ENCODE measurements at places on chromosomes 16 and 17. TPM values are rescaled to one million over a fixed set of nuclear protein-coding genes. Genes with fewer than 3 reads are reported as not detected.
A peak's percentile ranks its signal among the peaks of the same experiment; 100 is the strongest.

DNA sequence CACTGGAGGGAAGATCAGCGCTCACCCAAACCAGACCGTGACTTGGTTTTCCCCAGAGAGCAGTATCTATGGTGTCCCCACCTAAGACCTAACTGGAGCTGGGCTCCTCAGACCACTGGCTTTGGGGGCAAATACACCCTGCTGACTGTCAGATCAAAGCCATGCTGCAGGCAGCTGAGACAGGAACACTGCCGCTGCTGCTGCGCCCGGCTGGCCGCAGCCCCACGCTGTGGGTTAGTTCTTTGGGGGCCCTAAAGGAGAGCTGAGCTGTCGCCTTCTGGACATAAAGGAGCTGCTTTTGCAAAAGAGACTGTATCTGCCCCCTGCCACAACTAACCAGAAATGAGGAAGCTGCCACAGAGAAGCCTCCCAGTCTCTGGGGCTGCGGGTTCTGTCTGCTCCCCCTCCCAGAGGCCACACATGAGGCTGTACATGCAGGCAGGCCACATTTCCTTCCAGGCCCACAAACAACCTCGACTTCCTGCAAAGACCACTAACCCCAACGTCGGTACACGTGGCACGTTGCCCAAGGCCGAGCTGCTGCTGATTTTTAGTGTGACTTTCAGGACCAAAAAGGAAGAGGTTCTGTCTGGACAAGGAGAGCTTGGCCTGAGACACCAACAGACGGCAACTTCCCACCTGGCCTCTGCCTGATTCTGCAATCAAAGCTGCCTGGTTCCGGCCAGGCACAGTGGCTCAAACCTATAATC lies 18.2 kb upstream of the ABR start:
- no peak for DNase-seq

GRCh38 chr16:84475643-84476240 lies 28.7 kb downstream of the MEAK7 start:
- peak; percentile 48 for DNase-seq

GRCh38 chr17:82414548-82415281 lies 3.4 kb upstream of the HEXD start:
- DNase-seq = peak; percentile 79

AANAT gene
- not detected for total RNA-seq

DNA sequence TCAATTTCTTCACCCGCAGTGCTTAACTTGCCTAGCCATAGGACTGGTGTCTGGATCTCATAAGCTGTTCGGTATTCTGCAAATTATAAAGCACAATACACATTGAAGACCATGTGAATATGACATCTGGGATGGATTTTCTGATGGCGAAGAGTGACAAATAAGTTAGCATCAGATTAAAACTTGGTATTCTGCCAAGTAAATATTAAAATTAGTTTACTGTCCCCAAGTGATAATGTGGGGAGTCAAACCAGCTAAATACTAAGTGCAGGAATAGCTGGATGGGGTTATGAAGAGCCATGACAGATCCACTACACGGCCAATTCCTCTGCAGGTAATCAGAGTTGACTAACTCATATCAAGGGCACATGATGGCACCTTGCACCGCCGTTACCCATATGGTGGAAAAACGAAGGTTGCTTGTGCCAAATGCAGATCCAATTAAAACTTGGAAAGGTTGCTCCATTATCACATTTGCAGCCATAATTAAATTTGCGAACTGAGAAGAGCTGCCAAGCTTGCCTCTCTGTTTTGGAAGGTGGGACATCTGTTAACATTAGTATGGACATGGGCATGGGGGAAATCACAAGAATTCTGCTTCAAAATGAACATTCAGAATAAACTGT lies 114.9 kb upstream of the TOM1L1 start:
- DNase-seq = no peak

- peak; percentile 17 for DNase-seq
These were observed 13.5 kb upstream of the C16orf95 start for GRCh38 chr16:87330646-87331045.

CIITA gene
- 19.6 TPM for total RNA-seq

- DNase-seq = no peak
These were observed 46.6 kb upstream of the AKAP1 start for GRCh38 chr17:57038486-57038885.

DNA sequence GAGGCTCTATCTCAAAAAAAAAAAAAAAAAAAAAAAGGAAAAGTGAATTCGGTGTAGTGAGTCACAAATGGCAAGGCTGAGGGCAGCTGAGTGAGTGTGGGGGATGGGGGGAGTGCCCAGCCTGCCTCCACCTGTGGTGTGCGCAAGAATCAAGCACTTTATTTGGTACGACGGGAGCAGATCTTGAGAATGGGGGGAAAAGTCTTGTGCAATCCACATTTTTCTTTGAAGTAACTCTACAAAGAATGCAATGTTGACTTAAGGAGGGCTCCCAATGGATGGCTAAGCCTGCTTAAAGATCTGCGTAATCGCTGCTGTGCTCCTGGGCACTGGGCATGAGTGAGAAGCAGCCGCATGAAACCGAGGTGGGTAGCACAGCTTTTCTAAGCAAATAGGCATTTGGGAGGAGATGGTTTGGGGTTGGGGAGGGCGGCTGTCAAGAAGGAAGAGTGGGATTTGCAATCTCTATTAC lies 28.2 kb downstream of the ATP2C2 start:
- DNase-seq = no peak

GRCh38 chr16:89525146-89525913 lies 17.1 kb downstream of the SPG7 start:
- DNase-seq = no peak

SDR42E1 gene
- total RNA-seq = 1.2 TPM

GRCh38 chr16:88778271-88778525 lies 6.8 kb downstream of the PIEZO1 start:
- DNase-seq = no peak

- DNase-seq = no peak
These were observed 510.2 kb downstream of the CDH13 start for GRCh38 chr16:83136924-83137323.

GRCh38 chr16:73956587-73957494 lies 339.8 kb upstream of the PSMD7 start:
- DNase-seq = peak; percentile 61

DNA sequence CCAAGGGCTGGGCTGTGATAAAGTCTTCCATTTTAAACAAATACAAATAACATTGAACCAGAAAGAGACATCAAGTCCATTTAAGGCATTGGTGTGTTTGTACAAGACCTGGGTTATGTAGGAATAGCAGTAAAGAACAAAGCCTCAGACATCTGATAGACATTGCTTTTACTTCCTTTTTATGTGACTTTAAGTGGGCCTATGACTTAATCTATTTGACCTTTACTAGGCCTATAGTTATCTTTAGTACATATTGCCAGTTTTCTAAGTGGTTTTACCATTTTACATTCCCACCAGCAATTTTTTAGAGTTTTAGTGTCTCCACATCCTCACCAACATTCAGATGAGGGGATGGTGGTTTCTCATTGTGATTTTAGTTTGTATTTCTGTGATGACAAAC lies 298.8 kb downstream of the ZFHX3 start:
- DNase-seq = no peak

- DNase-seq = no peak
These were observed 18.7 kb upstream of the KRT24 start for GRCh38 chr17:40722241-40722640.

- DNase-seq = no peak
These were observed 7.9 kb upstream of the MON1B start for GRCh38 chr16:77183137-77183536.

TMC5 gene
- total RNA-seq = not detected

GRCh38 chr17:59121901-59122480 lies 15.3 kb upstream of the TRIM37 start:
- no peak for DNase-seq

G6PC1 gene
- total RNA-seq = not detected

NHERF2 gene
- 81.8 TPM for total RNA-seq

DNA sequence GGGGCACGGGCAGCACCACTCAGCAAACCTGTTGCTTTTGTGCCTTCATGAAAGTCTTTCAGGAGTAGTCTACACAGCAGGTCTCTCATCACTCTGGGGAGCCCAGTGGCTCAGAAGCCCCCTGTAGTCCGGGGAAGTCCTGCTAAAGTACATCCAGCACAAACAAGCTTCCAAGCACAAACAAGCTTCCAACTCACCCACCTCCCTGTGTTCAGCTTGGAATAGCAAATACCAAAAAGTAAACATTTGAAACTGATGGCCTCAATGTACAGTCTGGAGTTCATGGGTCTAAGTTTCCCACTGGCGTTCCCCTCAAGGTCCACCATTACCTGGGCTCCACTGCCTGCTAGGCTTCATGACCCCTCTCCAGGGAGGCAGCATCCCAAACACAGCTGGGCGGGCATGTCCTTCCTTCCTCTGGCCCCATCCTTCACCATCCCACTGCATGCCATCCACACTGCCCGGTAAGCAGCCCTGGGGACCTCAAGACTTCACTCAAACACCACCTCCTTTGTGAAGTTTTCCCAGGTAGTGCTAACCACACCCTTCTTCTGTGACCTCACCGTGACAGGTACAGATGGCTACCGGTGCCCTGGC lies 62.8 kb upstream of the SIAH1 start:
- no peak for DNase-seq

DNA sequence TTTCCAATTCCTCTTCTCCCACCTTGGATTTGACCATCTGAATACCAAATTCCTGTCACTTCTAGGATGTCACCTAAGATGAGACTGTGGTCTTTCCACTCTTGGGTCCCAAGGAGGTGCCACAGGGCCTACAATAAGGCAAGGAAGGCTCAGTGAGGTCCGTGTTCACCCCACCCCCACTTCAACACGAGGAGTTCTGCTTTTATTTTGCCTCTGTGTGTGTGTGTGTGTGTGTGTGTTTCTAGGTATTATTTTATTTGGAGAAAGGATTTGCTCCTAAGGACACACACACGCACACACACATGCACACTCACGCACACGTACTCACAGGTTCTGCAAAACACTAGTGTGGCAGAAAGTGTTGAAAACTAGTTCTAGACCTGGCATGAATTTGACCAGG lies 24.5 kb upstream of the PHOSPHO1 start:
- no peak for DNase-seq

- DNase-seq = no peak
These were observed 10.8 kb upstream of the ASB16 start for GRCh38 chr17:44159519-44160210.

GRCh38 chr17:1966274-1967086 lies 58.7 kb downstream of the RTN4RL1 start:
- no peak for DNase-seq

GRCh38 chr16:22670551-22671041 lies 143.4 kb upstream of the HS3ST2 start:
- no peak for DNase-seq

DNA sequence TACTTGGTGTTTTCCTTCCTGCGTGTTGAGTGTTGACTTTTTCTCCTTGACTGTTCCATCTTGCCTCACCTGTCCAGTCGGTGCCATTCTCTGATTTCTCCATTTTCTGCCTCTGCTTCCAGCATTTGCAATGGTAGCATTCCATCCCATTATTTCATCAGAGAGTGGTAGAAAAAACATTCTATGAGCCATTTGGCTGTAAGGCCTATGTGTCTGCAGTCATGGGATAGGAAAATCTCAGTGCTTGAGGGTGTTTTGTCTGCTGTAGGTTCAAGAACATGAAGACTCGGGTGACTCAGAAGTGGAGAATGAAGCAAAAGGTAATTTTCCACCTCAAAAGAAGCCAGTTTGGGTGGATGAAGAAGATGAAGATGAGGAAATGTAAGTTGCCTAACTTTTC lies 2.7 kb downstream of the UTP18 start:
- DNase-seq = no peak

- DNase-seq = no peak
These were observed 36.6 kb upstream of the SMURF2 start for GRCh38 chr17:64698725-64699124.

DNA sequence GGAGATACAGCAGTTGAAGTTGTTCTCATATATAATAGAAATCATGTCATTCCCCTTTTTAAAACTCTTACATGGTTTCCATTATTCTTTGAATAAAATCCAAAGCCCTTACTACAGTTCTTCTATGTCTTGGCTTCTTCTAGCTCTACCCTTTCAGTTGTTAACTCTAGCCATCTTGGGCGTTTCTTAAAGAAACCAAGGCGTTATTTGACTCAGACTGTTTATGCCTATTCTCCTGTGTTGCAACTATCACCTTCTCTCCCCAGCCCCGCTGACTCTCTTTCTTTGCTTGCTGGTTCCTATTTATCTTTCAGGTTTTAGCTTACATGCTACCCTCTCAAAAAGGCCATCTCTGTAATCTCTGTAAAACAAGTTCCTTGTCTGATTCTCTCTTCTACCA lies 32.7 kb downstream of the NFATC3 start:
- no peak for DNase-seq

ZNF597 gene
- total RNA-seq = 3.2 TPM

DNA sequence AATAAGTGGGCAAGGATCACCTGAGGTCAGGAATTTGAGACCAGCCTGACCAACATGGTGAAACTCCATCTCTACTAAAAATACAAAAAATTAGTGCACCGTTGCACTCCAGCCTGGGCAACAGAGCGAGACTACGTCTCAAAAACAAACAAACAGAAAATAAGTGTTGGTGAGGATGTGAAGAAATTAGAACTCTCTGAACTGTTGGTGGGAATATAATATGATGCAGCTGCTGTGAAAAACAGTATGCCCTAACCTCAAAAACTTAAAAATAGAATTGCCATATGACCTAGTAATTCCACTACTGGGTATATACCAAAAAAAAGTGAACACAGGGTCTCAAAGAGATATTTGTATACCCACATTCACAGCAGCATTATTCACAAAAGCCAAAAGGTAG lies 26.1 kb downstream of the GLG1 start:
- DNase-seq = no peak

DNA sequence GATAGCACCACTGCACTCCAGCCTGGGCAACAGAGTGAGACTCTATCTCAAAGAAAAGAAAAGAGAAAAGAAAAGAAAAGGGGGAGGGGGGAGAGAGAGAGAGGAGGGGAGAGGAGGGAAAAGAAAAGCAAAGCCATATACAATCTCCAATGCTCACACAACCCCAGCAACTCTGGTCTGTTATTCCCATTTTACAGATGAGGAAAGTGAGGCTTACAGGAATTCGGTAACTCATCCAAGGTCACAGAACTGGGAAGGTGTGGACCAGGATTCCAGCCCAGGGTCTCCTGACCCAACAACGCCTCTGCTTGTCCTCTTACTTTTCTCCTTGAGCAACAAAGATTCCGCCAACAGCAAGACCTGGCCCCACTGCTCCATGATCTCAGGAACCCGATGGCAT lies 13.0 kb downstream of the PLA2G10 start:
- DNase-seq = no peak
